ENCODE measurements at places on chromosomes 13 and 19.

- DNase-seq = no peak
These were observed 6.9 kb upstream of the LTBP4 start for GRCh38 chr19:40594255-40594654.

DNA sequence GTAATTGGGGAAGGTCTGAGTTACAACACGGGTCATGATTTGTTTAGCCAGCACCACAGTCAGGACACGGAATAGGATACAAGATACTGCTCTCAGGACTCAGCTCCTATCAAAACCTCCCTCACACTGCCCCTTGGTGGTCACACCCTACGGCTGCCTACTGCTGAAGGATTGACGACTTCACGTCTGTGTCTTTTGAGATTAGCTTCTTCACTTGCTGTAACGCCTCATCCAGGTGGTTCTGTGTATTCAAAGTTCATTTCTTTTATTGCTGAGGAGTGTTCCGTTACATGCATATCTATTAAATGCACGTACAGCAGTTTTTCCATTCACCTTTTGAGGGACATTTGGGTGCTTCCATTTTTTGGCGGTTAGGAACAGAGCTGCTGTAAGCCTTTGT lies 46.3 kb downstream of the URI1 start:
- DNase-seq = no peak

- no peak for DNase-seq
These were observed 126.5 kb upstream of the NBEA start for GRCh38 chr13:34815526-34815925.

- DNase-seq = no peak
These were observed 7.1 kb downstream of the UBE2S start for GRCh38 chr19:55400281-55401087.

GRCh38 chr13:43848001-43848649 lies 31.4 kb downstream of the CCDC122 start:
- DNase-seq = no peak

- peak; percentile 59 for DNase-seq
These were observed 478.4 kb downstream of the FOXO1 start for GRCh38 chr13:40187841-40188591.

GRCh38 chr13:95588721-95589120 lies 36.2 kb downstream of the CLDN10 start:
- no peak for DNase-seq

DNA sequence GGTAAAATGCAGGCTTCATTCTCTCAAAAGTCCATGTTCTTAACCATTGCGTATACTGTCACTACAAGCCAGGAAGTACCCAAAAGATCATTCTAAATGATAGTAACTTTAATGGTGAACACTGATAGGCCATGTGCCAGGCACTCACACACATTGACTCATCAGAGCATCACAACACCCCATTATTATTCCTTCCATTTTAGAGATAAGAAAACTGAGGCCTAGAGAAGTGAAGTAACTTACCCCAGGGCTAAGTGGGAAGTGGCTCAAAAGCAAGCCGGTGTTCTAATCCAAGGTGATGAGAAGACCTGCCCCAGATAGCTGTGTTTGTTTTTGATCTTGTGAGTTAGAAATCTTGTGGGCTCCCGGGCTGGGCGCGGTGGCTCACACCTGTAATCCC lies 1.4 kb upstream of the PHLDB3 start:
- peak; percentile 14 for DNase-seq

DNA sequence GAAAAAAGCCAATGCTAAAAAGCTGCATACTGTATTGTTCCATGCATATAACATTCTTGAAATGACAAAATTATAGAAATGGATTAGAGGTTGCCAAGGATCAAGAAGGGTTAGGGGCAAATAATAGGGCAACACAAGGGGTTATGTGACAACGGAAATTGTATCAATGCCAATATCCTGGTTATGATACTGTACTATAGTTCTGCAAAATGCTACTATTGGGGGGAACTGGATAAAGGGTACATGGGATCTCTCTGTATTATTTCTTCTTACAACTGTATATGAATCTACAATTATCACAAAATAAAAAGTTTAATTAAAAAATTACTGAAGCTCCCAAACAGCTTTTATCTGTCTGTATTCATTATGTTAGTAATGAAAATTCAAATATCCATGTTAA lies 31.9 kb downstream of the LNX2 start:
- no peak for DNase-seq

GRCh38 chr19:37333457-37333856 lies 37.4 kb upstream of the ZNF527 start:
- DNase-seq = no peak

- DNase-seq = no peak
These were observed 3.9 kb downstream of the SHKBP1 start for GRCh38 chr19:40580619-40581018.

DNA sequence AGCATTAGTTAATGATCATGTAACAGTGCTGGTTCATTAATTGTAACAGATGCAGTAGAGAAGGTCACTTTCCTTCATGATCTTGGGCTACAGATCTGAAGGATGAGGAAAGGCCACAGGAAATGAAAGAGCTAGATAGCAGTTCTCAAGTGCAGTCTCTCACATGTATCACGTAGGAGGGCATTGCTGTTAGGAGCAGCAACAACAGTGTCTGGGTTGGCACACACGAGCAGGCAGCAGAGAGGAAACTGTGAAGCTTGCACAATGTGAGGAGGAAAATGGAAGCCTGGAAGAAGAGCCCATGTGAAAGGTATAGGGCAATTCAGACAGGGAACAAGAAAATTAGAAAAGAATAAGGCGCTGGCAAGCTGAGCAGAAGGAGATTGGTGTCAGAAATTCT lies 1741.5 kb downstream of the PCDH9 start:
- no peak for DNase-seq

- peak; percentile 54 for DNase-seq
These were observed 5.4 kb upstream of the JSRP1 start for GRCh38 chr19:2261438-2262172.

GRCh38 chr19:35612224-35612558 lies 344 bp upstream of the HAUS5 start:
- no peak for DNase-seq

DNA sequence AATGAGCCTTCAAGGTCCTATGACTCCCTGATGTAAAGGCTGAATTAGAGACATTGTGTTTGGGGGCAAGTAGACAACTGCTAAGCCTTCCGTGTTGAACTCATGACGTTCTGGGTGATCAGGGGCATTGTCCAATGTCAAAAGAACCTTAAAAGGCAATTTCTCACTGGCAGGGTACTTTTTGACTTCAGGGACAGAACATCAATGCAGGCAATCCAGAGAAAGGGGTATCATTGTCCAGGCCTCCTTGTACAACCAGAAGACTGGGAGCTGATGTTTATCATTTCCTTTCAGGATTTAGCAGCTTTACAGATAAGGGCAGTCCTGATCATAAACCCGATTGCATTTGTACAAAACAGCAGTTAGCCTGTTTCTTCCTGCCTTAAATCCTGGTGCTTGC lies 25.0 kb upstream of the SMAD9 start:
- no peak for DNase-seq

DNA sequence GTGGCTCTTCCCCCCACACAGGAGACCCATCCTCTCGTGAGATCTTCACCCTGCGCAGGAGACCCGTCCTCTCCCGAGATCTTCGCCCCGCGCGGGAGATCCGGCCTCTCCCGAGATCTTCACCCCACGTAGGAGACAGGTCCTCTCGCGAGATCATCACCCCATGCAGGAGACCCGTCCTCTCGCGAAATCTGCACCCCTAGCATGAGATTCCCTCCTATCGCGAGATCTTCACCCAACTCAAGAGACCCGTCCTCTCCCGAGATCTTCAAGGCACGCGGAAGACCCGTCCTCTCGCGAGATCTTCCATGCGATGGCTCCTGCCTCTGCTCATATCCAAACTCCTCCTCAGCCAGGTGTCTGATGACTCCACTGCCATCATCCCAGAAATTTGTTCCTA lies 24.3 kb downstream of the LAIR2 start:
- DNase-seq = no peak

DNA sequence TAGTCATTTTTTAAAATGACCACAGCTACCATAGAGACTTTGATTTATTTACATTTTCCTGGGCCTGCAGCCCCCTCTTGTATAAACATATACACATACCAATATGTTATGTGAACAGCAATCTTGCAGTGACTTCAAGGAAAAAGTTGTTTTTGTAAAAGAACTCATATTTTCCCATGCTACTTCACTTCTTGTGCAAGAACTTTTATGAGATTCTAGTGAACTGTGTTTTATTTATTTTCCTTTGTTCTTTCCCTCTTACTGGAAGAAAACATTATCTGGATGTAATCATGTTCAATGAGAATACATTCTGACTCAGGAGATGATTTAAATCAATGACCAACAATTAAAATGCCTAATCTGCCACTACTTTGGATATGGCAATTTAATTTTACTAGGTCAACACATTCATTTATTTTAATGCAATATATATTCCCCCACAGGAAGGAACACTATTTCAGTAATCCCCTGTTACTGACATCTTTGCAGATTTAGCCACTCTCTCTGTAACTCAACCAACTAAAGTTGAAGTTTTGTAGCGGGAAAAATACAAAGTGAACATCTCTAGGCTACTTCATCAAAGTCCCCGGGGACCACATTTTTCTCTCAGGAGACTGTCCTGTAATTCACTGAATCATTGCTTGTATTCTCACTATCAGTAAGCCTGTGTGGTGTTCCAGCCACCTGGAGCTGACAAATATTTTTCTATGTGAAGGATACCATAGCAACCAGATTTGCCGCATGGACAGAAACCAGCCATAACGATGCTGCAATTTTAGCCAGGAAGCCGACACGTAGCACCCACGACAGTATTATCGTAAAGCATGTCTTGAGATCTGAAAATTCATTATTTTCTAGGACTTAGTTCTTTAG lies 90.5 kb downstream of the STARD13 start:
- DNase-seq = no peak

GRCh38 chr19:46449228-46449627 lies 20.5 kb upstream of the PNMA8C start:
- DNase-seq = no peak

GRCh38 chr13:49098771-49099512 lies 121.2 kb upstream of the MLNR start:
- no peak for DNase-seq

DNA sequence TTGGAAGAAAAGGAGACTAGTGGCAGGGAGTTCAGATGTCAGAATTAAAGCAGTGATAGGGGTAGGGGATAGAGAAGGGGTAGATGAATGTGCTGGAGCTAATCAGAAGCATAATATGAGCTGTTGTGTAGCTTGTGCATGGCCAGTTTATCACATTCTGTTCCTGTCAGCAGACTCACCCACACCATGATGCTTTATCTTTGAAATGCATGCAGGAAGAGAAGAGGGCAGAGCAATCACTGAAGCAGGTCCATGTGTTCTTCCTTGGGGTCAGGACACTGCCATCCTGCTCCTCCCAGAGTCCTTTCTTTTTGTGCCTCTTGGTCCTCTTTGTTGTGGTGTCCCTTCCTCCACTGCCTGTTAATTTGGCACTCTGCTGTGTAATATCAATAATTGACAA lies 5.8 kb downstream of the CHAMP1 start:
- no peak for DNase-seq

- DNase-seq = no peak
These were observed 416.0 kb downstream of the KLF12 start for GRCh38 chr13:73718246-73718645.

DNA sequence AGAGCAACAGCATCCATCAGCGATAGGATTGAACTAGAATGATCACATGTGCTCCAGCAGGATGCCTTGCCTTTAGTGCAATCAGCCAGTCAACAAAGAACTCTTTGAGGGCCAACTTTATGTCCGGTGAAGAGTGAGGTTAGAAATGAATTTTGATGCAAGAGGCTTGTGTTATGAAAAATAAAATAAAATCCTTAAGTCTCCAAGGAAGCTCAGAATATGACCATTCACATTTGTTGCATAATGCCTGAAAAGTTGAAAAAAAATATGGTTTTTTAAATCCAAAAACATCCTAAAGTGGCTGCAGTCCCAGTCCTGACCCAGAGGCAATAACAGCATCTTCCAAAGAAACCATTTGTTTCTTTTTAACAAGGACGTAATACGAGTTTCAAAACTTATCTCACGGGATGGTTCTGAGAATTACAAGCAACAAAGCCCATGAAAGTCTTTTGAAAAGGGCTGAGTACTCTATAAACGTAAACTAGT lies 61.3 kb downstream of the DCLK1 start:
- no peak for DNase-seq

DNA sequence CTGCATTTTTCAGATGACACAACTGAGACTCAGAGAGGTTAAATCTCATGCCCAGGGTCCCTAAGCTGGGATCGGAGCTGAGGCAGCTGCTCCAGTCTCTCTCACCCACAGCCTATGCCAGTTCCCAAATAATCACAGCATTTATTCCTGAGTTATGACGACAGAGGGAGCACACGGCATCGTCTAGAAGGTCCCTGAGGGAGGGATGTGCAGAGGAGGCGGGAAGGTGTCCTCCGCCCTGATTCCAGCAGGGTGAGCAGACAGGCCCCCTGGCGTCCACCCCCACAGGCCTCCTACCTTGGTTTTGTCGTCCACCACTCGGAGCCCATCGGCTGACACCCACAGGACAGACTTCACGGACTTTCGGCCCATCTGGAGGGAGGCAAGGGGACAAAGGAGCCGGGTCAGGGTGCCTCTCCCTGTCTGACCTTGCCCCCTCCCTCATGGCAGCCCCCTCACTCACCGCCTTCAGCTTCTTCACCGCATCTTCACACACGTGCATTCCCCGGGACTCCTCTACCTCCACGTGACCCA lies 8.0 kb downstream of the NUMBL start:
- DNase-seq = no peak

- peak; percentile 24 for DNase-seq
These were observed 24.3 kb downstream of the ARL11 start for GRCh38 chr13:49652355-49653305.

DNA sequence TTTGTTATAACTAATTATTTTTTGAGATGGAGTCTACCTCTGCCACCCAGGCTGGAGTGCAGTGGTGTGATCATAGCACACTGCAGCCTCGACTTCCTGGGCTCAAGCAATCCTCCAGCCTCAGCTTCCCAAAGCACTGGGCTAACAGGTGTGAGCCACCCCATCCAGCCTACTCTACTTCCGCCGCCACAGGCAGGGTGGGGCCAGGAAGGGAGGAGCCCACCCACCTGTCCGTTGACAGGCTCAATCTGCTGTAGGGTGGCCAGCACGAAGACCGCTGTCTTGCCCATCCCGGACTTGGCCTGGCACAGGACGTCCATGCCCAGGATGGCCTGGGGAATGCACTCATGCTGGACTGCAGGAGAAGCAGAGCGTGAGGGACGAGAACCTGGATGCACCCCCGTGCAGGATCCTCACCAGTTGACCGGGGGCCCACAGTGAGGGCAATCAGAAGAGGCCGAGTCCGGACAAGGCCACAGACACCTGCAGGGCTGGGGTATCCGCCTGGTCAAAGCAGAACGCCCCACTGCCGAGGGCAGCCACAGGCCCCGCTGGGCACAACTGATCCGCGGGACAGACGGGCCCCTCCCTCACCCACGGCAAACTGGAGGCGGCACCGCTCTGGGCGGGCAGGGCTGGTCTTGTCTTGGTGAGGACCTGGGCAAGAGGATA lies 6.7 kb downstream of the DDX39A start:
- no peak for DNase-seq

- no peak for DNase-seq
These were observed 21.7 kb downstream of the UBE2L5 start for GRCh38 chr13:30443957-30444404.

Data from CD4-positive, alpha-beta T cell treated with Interleukin-15 for 4 hours (primary cell).